ENCODE measurements at places on chromosomes 11 and 22.

GRCh38 chr11:10072841-10073240, 221.2 kb downstream of the SBF2 start:
- peak; percentile 12 for DNase-seq

- peak; percentile 44 for DNase-seq
Measured at GRCh38 chr11:28910926-28911325, 802.7 kb downstream of the METTL15 start.

DNA sequence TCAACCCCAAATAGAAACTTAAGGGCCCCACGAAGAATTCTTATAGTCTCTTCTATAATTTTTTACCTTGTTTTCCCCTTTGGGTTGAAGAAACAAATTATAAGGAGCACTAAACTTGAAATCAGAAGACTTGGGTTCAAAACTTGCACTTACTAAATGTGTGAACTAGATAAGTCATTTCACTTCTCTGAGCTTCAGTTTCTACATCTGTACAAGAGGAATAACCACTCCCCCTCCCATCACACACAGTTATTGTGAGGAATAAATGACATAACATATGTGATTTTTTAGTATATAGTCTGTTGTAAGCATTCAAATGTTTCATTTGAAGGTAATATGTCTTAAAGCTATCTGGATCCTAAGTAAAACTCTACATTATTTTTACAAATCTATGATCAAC, 78.8 kb downstream of the LIF start:
- DNase-seq, result no peak

DNA sequence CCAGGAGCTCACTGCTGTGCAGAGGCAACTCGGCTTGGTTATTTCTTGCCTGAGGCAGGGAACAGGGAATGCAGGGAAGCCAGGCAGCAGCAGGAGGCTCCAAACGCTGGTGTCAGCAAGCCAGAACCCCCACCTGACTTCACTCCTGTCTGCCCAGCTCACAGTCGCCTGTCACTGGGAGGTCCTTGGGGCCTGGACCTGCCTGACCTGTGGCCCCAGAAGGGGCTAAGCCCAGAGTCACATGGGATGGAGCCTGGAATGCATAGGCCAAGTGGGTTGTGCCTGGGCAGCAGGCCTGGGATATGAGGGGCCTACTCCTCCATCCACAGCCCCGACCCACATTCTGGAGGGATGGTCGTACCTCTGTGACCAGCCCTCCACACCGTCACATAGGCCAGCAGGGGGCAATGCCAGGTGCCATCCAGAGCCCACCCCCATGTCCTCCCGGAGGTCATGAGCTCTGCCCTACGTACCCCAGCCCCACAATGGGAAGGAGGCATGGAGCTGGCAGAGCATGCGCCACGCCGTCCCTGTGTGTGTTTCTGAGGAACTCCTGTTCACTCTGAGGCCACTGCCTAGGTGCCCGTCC, 5.2 kb downstream of the RASSF7 start:
- no peak for DNase-seq

DNA sequence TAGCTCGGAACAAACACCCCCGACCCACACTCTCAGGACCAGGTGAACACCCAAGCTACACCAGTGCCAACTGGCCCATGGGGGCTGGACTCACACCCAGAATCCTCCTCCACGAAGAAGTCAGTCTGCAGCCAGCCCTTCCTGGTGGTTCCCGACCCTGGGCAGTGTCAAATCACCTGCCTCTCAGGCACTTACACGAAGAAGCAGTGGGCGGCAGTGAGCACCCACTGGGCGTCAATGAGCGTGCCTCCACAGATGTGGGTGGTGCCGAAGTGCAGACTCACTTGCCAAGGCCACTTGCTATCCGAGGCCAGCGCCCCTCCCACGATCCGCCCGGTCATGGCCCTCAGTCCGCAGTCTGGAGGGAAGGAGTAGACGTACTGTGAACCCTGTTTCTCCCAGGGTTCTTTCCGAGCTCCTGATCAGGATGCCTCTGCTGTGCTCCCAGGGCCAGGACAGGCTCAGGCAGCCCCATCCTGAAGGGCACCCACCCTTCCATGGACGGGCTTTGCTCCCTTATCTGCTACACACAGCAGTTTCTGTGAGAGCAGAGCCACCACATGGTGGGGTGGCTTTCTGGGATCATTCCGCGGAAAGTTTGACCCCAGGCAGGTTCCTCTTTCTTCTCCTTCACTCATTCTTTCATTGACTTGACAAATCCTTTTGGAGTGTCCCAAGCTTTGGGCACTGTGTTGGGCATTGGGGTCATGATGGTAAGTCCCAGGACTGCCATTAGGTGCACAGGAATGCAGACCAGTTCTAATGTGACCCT, 19.4 kb downstream of the TMPRSS13 start:
- DNase-seq, result no peak

- DNase-seq, result peak; percentile 29
Measured at GRCh38 chr11:68014157-68014946, 4.2 kb downstream of the ALDH3B1 start.

GRCh38 chr11:17505146-17505545, 28.5 kb upstream of the ABCC8 start:
- no peak for DNase-seq

GRCh38 chr22:44738347-44738715, 14.0 kb upstream of the ARHGAP8 start:
- no peak for DNase-seq

- DNase-seq, result no peak
Measured at GRCh38 chr11:95088946-95089619, 563 bp upstream of the ENDOD1 start.

GRCh38 chr11:79486242-79486984, 45.6 kb upstream of the TENM4 start:
- DNase-seq, result no peak

GRCh38 chr11:57213342-57214097, 23.5 kb downstream of the APLNR start:
- peak; percentile 62 for DNase-seq

GRCh38 chr11:8987446-8987845, 16.4 kb downstream of the NRIP3 start:
- DNase-seq, result no peak

GRCh38 chr11:7905961-7906429, 25.1 kb downstream of the OR10A6 start:
- no peak for DNase-seq

DNA sequence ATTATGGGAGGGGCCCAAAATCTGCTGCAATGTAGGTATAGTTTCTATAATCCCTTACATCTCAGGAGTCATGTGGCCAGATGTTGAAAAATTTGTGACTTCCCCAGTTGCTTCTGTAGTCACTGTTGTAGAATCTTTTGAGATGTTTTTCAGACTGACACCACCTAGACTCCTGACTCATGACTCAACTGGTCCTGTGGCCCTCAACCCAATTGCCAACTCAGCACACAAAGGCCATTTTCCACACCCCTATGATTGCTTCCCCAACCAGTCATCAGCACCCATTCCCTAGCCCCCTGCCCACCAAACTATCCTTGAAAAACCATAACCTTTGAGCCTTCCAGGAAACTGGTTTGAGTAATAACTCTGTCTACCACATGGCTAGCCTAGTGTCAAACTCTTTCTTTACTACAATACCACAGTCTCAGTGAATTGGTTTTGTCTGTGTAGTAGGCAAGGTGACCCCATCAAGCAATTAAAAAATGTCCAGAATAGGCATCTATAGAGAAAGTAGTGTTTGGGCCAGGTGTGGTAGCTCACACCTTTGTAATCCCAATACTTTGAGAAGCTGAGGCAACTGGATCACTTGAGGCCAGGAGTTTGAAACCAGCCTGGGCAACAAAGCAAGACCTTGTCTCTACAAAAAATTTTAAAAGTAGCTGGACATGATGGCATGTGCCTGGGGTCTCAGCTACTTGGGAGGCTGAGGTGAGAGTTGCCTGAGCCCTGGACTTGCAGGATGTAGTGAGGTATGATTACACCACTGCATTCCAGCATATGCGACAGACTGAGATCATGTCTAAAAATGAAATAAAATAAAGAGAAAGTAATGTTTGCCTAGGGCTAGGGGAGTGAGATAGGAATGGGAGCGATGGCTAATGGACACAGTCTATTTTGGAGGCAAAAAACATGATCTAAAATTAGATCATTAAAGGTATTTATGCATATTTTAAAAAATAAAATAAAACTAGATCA, 24.1 kb upstream of the FEZ1 start:
- DNase-seq, result no peak

DNA sequence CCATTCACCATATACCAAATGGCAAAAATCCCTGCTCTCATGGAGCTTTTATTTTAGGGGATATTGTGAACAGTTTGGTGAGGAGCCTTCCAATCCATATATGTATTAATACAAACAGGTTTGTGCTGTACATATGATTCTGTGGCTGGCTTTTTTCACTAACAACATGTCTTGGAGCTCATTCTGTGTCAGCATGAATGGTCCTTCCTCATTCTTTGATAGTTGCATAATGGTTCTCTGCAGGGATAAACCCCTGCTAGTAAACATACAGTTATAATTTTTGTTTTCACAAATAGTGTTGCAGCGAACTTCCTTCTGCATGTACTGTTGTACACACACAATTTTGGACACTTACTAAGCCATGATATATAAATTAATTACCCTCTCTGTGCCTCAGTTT, 8.3 kb downstream of the PRR5L start:
- DNase-seq, result no peak

- no peak for DNase-seq
Measured at GRCh38 chr22:47787501-47788227, 1025.2 kb downstream of the TBC1D22A start.

GRCh38 chr22:42978453-42979103, 36.4 kb downstream of the PACSIN2 start:
- no peak for DNase-seq

- no peak for DNase-seq
Measured at GRCh38 chr11:126720539-126721235, 279.9 kb downstream of the KIRREL3 start.

- no peak for DNase-seq
Measured at GRCh38 chr11:127931803-127932202, 655.6 kb downstream of the ETS1 start.

DNA sequence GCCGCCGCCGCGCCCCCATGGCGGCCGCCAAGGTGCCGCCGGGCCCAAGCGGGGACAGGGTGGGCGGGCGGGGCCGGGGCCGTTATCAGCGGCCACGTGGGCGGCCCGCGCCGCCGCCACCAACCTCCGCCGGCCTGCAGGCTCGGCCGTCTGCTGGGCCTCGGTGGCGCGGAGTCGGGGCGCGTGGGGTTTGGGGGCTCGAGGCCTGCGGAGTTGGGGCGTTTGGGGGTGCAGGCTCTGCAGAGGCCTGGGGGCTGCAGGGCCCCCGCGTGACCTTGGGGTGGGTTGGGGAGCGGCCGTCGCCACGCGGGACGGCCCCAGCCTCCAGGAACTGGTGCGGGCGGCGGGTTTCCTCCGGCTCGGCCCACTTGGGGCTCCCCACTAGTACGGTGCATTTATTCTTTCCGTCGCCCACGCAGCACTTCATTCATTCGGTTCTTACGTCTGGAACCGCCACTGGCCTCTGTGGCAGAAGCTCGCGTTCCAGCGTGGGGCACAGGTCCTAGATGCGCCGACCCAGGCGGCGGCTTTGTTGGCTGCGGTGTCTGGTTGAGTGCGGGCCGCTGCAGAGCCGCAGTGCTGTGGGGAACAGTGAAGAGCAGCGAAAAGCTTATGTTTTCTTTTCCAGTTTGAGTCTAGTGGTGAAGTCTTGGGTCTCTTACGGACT, 740 bp upstream of the TRMT2A start:
- no peak for DNase-seq

GRCh38 chr11:35036639-35037038, 102.3 kb upstream of the CD44 start:
- DNase-seq, result no peak

DNA sequence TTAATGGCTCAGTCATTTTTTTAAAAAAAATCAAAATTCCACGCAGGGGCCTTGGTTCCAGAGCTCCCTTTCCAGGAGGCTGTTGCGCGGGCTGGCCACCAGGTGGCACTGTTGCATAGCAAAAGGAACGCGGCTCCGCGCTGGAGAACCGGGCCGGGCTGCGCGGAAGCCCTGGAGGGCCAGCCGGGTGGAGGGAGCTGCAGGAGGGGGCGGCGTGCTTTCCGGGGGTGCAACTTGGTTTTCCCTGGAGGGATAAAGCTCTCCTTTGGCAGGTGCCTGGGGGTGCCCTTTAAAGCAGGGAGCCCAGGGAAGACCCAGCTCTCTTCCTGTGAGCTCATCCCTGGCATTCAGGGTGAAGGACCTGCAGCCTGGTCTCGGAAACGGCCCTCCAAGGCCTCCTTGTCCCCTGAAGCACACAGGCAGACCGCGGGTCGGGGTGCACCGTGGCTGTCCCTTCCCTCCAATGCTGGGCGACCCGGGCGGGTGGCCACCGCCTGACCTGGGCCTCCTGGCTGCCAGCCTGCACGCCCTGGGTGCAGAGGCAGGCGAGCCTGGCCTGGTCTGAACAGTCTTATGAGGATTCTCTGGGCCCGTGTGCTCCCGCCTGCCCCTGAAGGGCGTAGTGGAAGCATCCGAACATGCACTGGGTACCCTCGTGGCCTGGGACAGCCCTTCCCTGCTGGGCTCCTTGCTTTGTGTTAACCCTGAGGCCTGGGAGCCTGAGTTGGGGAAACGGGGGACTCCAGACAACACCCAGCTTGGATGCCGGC, 23.4 kb downstream of the KRTAP5-5 start:
- peak; percentile 42 for DNase-seq

- DNase-seq, result peak; percentile 37
Measured at GRCh38 chr22:39360674-39361413, 11.1 kb downstream of the SYNGR1 start.

GRCh38 chr11:12076840-12077534, 33.4 kb upstream of the MICAL2 start:
- DNase-seq, result no peak

DNA sequence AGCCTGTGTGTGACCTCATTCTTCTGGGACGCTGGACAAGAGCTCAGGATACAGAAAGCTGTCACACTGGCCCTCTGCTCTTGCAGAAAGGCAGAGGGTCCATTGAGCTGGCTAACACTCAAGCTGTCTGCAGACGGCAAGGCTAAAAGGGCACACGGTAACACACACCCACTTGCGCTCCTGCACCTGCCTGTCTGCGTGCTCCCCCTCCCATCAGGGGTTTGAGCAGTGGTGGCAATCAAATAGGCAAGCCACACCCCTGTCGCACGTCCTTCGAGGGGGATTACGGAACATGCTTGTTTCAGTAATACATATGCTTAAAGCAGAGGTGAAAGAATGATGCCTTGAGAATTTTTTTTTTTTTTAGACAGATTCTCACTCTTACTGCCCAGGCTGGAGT, 7.1 kb upstream of the QSER1 start:
- DNase-seq, result no peak

DNA sequence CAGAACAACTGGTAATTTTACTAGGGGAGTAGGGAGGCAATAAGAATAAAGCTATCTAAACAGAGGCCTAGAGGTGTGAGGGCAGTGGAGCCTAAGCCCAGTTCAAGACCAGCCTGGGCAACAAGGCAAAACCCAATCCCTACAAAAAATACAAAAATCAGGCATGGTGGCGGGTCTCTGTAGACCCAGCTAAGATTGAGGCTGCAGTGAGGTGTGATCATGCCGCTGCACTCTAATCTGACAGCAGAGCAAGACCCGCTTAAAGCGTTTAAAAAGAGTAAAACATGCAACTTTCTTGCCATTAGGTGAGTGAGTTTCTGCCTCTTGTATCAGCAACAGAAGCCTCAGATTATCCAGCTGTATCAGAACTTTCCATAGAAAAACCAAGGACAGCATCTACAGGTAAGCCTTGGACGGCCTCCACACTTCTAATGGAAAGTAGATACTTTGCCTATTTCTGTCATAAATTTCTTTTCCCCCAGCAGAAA, 12.1 kb downstream of the TAF1D start:
- no peak for DNase-seq

All from fibroblast of upper back skin (primary cell).